Activated CD4-positive, alpha-beta memory T cell treated with anti-CD3 and anti-CD28 coated beads for 36 hours (primary cell): ENCODE measurements at places on chromosomes 16 and 17.

DNA sequence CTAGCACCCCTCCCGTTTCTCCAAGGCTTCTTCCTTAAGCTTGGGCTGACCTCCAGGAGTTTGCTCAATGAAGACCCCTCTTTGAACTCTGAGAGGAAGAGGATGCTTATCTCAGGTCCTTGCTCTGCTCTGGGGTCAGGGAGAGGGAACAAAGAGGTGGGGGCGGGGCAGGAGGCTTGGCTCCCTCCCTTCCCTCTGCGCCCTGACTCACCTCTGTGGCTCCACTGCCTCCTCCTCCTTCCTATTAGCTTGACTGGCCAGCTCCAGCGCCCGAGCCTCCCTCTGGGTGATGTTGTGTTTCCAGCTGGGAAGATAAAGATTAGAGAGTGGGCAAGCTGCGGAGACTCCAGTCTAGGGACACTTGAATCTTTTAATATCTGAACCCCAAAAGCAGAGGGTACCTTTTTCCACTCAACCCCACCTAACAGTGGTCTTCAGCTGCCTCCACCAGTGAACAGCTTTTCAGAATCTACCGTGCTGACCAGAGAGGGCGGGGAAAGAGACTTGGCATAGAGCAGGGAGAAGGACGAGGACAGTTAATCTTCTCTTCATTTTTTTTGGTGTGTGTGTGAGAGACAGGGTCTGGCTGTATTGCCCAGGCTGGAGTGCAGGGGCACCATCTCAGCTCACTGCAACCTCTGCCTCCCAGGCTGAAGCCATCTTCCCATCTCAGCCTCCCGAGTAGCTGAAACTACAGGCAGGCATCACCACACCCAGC, 6.7 kb downstream of the GIP start:
- no peak for DNase-seq

DNA sequence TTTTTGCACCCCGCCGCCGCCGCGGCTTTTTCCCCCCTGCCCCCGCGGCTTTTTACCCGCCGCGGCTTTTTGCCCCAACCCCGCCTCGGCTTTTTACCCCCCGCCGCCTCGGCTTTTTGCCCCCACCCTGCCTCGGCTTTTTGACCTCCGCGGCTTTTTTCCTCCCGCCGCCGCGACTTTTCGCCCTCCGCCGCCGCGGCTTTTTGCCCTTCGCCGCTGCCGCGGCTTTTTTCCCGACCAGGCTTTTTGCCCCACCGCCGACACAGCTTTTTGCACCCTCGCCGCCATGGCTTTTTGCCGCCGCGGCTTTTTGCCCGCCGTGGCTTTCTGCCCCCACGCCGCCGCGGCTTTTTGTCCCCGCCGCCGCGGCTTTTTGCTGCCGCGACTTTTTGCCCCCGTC, 137.0 kb upstream of the TP53TG3D start:
- peak; percentile 8 for DNase-seq

GRCh38 chr16:8831871-8832716, 34.5 kb downstream of the PMM2 start:
- no peak for DNase-seq

DNA sequence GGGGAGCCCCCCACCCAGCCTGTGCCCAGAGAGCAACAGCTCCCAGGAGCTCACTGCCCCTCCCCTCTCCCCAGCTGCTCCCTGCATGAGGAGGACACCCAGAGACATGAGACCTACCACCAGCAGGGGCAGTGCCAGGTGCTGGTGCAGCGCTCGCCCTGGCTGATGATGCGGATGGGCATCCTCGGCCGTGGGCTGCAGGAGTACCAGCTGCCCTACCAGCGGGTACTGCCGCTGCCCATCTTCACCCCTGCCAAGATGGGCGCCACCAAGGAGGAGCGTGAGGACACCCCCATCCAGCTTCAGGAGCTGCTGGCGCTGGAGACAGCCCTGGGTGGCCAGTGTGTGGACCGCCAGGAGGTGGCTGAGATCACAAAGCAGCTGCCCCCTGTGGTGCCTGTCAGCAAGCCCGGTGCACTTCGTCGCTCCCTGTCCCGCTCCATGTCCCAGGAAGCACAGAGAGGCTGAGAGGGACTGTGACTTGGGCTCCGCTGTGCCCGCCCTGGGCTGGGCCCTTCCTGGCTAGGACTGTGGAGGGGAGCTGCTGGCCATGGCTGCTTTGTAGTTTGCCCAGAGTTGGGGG, 584 bp downstream of the TCAP start:
- DNase-seq, result peak; percentile 17

GRCh38 chr16:89187770-89188392, 12.5 kb downstream of the SLC22A31 start:
- DNase-seq, result no peak

GRCh38 chr16:25189305-25189704, 27.4 kb upstream of the AQP8 start:
- no peak for DNase-seq

DNA sequence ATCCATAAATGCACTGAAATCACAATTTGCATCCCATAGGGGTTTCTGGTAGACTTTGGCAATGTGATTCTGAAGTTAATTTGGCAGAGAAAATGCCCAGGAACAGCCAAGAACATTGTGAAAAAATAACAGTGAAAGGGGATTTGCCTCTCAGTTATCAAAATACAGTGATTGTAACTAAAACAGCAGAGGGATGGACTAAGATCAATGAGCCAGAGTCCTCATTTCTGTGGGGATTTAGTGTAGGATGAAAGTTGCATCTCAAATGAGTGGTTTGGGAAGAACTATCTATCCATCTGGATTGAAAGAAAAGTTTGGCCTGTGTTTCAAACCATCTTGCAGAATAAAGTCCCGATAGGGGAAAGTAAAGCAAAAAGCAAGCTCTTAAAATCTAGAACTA, 28.1 kb downstream of the MYBBP1A start:
- no peak for DNase-seq

DNA sequence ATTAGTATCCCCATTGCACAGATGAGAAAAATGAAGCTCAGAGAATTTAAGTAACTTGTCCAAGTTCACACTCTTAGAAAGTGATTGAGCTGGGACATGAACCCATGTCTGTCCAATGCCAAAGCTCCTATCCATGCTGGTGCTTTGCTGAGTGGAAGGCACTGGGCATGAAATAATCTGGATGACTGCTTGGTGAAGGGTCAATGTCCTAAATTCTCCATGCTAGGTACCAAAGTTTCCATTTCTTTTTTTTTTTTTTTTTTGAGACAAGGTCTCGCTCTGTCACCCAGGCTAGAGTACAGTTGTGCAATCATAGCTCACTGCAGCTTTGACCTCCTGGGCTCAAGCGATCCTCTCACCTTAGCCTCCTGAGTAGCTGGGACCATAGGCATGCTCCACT, 153.6 kb upstream of the ERCC4 start:
- no peak for DNase-seq

- peak; percentile 41 for DNase-seq
Observed at GRCh38 chr16:1612320-1613111, at the start of gene CRAMP1. TSS of gene CRAMP1 (plus strand) at chr16:1612360. CDS start at chr16:1614640, 2,280 bp downstream.

DNA sequence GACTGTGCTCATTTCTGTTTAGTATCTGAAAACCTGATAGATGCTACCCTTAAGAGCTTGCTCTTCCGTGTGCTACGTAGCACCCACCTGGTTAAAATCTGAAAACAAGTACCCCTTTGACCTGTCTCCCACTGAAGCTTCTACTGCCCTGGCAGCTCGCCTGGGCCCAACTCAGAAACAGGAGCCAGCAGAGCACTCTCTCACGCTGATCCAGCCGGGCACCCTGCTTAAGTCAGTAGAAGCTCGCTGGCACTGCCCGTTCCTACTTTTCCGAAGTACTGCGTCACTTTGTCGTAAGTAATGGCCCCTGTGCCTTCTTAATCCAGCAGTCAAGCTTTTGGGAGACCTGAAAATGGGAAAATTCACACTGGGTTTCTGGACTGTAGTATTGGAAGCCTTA, 18.9 kb downstream of the NTAN1 start:
- no peak for DNase-seq

DNA sequence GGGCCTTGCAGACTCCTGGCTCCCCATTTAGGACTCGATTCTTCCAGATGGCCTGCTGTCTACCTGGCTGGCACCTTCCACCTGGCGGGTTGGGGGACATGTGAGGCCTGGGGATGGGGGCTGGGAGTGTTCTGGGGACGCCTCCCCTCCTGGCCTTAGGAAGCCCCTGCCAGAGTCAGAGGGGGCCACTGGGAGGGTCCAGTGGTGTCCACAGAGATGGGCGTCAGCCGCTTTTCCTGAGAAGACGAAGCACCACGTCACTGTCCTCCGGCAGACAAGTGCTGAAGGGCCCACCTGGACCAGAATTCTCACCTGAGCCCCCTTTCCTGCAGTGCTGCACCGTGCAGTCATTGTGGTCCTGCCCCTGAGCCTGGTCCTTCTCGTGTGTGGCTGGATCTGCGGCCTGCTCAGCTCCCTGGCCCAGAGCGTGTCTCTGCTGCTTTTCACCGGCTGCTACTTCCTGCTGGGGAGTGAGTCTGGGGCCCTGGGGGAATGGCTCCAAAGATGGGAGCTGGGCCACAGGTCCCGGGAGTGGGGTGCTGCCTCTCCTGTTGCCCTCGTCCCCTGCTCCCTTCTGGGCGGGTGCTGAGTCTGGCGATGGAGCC, 2.9 kb downstream of the TMEM235 start:
- DNase-seq, result no peak

DNA sequence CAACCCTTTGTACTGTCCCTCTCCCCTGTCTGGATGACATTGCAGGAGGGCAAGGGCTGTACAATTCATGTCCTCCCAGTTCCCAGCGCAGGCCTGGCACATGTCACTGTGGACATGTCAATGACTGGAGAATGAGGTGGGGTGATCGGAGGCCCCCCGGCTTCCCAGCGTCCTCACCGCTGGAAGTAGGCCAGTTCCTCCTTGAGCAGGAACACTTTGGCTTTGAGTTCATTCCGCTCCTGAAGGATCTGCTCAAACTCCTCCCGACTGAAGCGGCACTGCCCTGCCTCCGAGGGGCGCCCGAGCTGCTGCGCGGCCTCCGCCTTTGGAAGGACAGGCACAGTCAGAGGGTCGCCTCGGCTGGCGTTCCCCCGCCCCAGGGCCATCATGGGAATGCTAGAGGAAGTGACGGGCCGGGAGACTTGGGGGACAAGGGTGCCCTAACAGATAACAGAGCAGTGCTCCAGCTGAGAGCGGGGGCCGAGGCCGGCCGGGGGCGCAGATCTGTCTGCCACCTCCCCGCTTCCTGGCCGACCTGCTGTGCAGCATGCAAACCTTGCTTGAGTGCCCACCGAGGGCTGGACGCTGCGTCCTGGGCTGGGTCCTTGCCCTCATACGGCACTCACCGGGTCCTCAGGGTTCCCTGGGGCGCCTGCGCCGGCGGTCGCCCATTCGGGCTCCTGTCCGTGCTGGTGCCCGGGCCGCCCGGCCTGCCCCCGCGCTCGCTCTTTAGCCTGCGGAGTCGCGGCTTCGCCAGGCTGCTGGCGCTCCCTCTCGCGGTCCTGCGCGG, 1.3 kb downstream of the RILP start:
- no peak for DNase-seq
